ENCODE measurements at places on chromosomes 7 and 10. TPM values are rescaled to one million over a fixed set of nuclear protein-coding genes. Genes with fewer than 3 reads are reported as not detected.

The GFRA1 gene
- total RNA-seq: not detected

The PRKAR1B gene
- 28.2 TPM for total RNA-seq

The SAP25 gene
- total RNA-seq: 11.4 TPM

- no peak overlapping the region for H3K4me3 ChIP-seq
- H3K36me3 ChIP-seq: no peaks in the 10 kb centered on the region
- H3K27me3 ChIP-seq: no peaks in the 10 kb centered on the region
- no peak for DNase-seq
Observed at GRCh38 chr10:103467406-103467805, 8.7 kb upstream of the CALHM1 start.

DNA sequence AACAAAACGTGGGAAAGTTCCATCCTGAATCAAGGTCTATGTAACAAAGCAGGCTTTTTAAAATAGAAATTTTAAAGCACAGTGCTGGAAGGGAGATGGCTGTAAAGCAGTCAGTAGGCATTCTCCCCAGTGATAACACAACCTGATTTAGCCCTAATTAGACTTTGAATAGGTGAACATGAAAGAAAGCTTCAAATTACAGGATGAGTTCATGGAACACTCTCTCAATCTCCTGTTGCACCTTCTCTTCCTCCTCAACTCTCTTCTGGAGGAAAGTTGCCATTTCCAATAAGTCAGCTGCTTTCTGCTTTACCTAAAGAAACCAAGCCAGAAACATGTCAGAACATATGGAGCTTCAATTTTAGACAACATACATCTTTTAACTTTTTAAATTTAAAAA, 20.1 kb downstream of the SFR1 start:
- no peaks in the 10 kb centered on the region for H3K36me3 ChIP-seq
- peaks cover 9% of the 10 kb centered on the region for H3K27me3 ChIP-seq
- no peak for DNase-seq

Data from activated CD4-positive, alpha-beta memory T cell treated with anti-CD3 and anti-CD28 coated beads for 36 hours (primary cell).